ENCODE measurements at places on chromosomes 11 and 22.

DNA sequence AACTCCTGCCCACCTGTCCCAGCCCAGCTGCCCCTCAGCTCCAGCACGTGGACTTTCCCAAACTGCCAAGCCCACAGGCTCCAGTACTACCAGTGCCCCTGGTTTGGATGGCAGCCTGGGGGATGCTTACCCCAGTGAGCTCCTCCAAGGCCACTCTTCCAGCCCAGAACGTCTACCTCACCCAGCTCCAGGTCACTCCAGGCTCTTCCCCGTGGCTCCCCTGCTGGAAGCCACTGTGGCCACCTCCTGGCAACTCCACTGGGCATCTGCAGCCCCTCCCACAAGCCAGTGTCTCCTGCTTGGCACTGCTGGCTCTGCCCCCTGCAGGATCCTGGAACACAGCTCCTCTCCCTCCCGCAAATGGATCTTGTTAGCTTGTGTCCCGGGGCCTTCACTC lies 29.3 kb downstream of the LMO1 start:
- DNase-seq = no peak

DNA sequence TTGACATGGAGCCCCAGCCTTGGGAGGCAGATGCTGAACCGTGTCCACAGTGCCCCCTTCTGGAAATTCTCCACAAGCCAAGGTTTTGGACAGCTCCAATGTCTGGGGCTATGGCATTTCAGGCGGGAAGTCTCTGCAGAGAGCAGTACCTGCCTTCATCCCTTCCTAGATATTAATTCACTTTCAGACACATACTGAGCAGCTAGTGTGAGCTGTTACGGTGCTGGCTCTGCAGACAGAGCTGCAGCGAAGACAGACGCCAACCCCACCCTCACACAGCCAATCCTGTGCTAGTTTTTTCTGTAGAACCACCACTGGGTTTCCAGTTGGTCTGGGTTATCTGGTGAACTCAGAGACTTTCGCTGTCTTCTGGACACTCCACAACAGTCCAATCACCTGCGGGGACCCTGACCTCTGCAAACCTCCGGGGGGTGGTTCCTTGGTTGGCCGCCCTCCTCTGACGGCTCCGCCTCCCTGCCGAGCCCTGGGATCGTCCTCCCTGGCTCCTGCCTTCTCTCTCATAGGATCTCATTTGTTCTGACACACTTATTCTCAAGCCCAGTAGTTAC lies 9.1 kb downstream of the LMF2 start:
- peak; percentile 56 for DNase-seq

GRCh38 chr11:420054-420910 lies 5.5 kb upstream of the SIGIRR start:
- no peak for DNase-seq

- DNase-seq = no peak
These were observed 17.5 kb downstream of the ATG16L2 start for GRCh38 chr11:72831521-72832300.

DNA sequence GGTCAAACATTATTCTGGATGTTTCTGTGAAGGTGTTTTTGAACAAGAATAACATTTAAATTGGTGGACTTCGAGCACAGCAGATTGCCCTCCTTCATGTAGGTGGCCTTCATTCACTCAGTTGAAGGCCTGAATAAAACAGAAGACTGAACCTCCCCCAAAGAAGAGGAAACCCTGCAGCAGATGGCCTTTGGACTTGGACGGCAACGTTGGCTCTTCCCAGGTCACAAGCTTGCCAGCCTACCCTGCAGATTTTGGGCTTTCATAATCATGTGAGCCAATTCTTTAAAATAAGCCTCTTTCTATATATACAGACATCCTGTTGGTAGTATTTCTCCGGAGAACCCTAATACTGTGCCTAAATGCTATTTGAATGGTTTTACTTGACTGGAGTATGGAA lies 432.2 kb upstream of the NARS2 start:
- DNase-seq = no peak

DNA sequence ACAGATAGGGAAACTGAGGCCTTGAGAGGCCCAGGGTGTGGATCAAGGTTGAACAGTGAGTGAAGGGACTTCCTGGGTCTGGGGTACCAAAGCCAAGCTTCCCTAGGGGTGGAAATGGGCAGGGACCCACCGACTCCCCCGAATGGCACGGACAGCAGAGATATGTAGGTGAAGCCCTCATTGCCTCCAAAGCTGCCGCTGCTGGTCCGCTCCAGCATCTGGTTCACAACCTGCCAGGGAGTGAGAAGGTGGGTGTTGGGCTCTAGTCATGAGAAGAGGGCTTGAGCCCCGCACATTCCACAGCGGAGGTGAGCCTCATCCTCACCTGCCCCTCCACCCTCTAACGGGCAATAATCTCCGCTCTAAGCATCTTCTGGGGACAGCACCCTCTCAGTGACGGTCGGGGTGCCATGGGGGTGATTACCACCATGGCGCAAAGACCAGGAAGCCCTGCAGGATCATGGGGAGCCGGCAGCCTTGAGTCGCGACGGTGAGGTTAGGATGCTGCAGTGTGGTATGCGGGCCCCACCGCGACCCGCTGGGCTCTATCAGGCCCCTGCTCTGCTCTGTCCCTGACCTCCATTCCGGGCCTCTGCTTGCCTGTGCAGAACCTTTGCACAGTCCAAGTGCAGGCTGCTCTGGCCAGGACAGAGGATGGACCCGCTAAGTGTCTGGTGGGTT lies 10.8 kb downstream of the ALDH3B2 start:
- DNase-seq = no peak

DNA sequence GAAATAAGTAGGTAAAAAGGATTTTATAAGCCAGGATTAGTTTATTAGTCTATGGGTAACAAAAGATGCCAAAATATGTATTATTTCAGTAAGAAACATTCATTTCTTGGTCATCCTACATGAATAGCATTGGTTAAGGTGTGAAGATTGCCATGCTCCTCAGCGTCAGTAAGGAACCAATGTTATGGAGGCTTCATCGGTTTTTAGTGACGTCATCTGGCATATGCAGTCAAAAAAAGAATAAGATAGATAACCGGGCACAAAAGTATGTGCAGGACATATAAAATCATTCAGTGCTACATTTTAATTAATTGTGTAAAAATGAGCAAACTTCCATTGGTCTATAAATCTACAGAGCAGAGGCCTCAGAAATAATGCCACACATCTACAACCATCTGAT lies 29.4 kb downstream of the TRIM5 start:
- DNase-seq = no peak

DNA sequence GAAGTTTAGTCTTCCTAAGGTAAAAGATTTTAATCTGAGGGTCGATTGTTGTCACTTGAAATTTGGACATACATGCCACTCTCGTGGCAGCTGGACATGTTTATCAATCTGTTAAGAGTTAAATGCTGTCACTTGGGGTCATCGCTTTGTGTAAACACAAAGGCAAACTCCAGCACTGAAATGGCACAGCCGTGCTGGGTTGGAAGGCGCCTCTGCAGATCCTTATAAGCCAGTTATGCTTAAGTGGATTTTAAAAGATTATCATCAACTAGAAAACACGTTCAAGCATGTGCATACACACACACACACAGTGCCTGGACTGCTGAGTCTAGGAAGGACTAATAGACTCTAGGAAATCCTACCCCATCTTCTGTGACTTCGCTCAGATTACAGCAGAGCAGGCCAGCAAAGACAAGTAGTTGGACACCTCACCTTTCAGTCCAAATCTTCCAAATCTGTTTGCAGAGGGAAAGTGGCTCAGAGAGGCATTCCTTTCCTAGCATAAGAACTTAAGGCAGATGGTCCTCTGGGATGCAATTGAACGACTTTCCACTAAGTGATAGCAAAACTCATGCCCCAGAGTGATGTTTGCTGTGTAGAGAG lies 83.7 kb downstream of the CACNG2 start:
- no peak for DNase-seq
